ENCODE measurements at places on chromosomes 12 and 14.
A peak's percentile ranks its signal among the peaks of the same experiment; 100 is the strongest.

GRCh38 chr12:93365616-93366405, 11.9 kb upstream of the NUDT4 start:
- no peak for DNase-seq

DNA sequence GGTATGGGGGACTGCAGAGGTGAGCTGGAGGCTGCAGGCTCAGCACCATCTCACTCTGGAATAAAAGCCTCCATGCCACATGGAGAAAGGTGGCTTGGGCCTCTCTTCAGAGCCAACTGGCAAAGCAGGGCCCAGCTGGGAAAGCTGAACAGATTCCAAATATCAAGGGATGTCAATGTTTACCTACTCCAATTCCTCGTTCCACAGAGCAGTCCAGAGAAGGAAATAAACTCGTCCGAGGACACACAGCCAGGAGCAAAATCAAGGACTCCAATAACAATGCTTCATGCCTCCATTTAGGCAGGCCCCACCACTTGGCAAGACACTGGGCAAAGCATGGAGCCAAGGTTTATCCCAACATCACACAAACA, 36.3 kb upstream of the PNMA1 start:
- DNase-seq = no peak

- no peak for DNase-seq
Measured at GRCh38 chr12:117017807-117018206, 81.4 kb downstream of the TESC start.

GRCh38 chr14:76727384-76727783, 33.9 kb upstream of the VASH1 start:
- DNase-seq = no peak

DNA sequence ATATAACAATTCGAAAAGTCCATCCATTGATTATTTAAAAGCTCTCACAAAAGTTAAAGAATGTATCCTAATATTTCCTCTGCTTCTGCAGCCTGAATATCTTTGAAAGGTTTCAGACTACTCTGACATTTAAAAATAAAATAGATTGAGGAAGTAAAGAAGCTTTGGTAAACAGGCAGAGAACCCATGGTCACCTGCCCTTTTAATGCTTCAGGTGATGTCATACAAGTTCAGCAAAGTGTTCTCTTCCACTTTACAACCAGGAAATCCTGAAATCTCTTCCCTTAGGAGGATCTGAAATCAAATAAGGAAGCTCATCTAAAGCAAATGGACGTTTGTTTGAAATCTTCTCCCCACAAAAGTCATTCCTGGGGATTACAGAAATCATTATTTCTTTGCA, 322.4 kb downstream of the PDZRN4 start:
- no peak for DNase-seq

- DNase-seq = peak; percentile 53
Measured at GRCh38 chr12:12334367-12335040, 15.5 kb downstream of the MANSC1 start.

- no peak for DNase-seq
Measured at GRCh38 chr12:53775478-53776145, 23.8 kb upstream of the CISTR start.

DNA sequence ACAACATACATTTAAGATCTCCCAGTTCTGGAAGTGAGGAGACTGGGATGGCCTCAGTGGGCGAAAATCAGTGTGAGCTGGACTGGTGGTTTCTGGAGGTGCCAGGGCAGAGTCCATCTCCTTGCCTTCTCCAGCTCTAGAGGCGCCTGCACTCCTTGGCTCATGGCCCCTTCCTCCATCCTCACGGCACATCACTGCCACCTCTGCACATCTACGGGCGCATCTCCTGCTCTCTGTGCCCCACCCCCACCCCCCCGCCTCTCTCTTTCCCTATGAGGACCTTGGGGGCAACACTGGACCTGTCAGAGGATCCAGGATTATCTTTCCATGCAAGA, 62.8 kb upstream of the DIO3 start:
- no peak for DNase-seq

DNA sequence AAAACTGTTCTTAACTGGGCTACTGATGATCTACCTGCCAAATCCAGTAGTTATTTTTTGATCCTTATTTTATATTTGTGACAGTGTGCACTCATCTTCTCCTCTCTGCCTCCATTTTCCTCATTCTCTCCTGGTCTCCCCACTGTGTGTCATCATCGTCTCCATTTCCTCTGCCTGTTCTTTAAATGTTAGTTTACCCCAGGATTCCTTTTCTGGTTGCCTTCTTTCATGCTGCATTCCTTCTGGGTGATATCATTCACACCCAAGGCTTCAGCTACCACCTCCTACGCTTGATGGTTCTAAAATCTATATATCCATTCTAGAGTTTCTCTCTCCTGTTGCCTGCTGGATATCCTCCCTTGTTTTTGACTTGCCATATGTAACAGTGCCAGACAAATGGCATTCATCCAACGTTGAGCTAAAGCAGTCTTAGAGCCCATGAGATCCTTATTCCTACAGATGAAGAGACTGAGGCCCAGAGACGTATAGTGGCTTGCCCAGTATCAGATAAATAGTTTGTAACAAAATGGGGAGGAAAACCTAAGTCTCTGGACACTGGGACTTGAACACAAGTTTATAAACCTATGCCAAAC, 109.5 kb downstream of the DIP2B start:
- DNase-seq = no peak

GRCh38 chr12:81863406-81863805, 104.3 kb upstream of the PPFIA2 start:
- DNase-seq = no peak

- DNase-seq = no peak
Measured at GRCh38 chr12:123937707-123938591, 34.7 kb downstream of the CCDC92 start.

DNA sequence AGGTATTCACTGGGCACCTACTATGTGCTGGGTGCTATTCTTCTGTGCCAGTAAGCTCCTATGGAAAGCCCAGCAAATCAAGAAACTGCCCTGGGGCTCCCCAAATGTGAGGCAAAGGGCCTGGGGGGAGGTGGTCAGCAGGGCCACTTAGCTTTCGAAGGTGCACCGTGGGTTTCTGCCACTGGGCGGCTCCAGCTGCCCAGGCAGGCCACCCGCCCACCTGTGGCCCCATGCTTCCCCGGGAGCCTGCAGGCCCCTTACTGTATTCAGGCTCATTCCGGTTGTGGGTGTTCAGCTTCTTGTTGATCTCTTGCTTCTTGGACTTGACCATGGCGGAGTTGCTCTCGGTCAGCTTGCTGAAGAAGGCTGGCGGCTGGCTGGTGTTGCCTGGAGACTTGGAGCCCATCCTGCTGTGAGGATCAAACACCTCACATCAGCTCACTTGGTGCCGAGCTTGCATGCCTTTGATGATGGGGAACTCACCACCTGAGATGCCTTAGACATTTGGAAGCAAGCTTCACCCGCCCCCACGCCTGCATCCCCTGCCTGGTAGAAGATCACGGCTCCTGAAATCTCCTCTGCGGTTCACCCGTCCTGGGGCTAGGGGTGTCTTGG, 37.3 kb downstream of the RFLNA start:
- no peak for DNase-seq

DNA sequence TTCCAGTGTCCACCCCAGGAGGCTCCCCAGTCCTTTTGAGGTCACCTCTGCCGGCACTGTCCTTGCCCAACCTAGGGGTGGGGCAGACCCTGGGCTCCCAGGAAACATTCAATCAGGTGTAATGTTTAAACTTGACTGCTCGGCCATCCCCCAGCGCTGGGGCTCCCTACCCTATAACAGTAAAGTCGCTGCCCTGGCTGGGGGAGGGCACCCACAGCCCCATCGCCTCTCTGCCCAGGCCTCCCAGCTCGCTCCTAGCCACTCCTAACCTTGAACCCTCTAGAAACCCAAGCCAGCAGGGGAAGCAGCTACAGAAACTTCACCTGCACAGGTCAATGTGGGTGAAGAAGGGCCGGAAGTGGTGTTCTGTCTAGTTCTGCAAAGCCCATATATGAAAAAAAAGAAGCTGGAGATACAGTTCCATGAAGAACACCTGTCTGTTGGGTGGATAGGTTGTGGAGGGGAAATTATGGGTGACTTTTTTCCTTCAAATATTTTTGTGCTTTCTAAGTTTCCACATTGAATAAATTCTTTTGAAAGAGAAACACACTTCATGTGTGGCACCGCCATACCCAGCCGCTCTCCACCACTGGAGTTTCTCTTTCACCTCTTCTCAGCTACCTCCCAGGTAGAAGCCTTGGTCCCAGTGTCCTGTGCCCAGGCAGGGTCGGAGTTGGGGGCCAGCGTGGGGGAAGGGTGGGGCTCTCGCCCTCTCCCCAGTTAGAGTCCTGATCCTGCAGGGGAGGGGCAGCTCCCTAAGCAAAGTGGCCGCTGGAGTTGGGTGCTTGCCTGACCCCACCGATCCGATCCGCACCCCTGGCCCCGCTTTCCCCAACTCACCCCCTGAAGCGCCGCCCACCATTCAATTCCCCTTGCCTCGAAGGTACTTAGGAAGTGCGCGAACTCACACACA, 1.1 kb downstream of the CLMN start:
- DNase-seq = no peak
